Posterior cingulate gyrus (tissue), 11 donors: ENCODE measurements at places on chromosomes 7 and 10.

GRCh38 chr7:101964680-101965452 lies 147.4 kb downstream of the CUX1 start:
- no peak for DNase-seq

DNA sequence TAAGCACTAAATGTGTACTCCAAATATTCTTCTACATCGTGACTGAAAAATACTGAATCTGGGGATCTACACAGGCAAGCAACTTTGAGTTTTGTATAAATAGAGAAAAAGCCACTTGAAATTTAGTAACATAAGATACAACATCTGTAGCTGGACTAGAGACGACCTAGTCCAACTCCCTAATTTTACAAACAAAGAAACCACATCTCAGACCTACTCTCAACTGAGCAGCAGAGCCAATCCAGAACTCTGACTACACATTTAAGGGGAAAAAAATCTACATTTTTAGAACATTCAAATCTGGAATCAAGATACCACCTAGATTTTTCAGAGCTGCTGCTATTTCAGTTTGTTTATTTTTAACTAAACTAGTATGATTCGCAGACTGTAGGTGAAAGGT lies 88.9 kb downstream of the CABCOCO1 start:
- no peak for DNase-seq

GRCh38 chr7:112205343-112206237 lies 609 bp downstream of the DOCK4 start:
- DNase-seq = peak; percentile 89

DNA sequence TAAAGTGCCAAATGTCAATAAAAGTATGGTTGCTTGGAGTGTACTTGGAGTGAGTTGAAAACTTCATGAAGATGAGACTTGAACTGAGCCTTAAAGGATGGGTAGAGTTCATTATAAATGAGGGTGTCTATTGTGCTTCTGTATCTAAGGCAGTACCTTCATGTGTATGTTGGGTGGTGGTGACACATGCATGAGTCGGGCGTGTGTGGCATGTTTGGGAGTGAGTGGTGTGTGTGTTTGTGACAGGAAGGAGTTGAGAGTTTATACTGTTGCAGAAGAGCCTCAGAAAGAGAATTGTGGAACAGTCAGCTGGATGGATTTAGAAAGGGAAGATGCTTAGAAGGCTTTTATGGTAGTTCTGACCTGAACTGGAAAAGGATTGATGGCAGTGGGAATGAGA lies 6.0 kb upstream of the ZRANB1 start:
- no peak for DNase-seq

DNA sequence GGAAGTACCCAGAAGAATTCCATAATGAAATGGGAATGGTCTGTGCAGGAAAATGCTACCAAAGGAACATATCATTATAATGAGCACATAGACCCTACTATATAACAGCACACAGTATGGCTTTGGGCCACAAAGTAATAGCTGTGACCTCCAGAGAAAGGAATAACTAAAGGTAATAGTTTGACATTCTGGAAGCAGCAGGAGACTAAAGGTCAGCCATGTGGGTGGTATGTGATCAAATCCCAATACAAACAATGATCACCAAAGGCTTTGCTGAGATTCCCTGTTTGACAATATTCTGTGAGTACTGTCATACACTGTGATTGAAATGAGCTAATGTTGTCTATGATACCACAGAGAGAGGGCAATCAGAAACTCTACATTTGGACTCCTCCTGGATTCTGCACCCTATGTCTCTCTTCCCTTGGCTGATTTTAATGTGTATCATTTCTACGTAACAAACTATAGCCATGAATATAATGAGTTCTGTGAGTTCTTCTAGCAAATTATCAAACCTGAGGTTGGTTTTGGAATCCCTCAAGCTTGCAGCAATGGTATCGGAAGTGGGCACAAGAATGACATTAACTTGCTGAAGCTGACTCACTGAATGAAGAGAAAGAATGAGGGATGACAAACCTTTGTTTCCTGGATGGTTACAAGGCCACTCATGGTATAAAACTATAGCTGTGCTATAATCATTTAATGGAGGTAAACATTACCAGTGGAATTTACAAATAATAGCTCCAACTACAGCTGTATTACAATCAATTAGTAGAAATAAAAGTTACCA lies 99.6 kb downstream of the JMJD1C start:
- no peak for DNase-seq

DNA sequence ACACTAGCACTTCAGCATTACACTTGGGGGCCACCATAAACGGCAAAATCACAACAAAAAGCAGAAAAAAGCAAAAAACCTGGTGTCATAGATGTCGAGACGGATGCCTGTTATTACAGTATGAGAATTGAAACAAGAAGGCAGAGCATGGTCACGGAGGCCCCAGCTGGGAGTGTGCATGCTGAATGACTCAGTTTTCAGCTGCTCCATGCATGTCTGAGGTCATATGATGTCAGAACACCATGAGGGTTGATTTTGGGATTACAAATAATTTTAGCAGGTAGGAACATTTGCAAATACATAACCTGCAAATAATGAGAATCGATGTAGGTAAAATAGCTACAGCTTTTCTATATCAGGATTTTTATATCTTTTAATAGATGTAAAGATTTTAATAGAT lies 19.1 kb downstream of the ZMYND11 start:
- no peak for DNase-seq

DNA sequence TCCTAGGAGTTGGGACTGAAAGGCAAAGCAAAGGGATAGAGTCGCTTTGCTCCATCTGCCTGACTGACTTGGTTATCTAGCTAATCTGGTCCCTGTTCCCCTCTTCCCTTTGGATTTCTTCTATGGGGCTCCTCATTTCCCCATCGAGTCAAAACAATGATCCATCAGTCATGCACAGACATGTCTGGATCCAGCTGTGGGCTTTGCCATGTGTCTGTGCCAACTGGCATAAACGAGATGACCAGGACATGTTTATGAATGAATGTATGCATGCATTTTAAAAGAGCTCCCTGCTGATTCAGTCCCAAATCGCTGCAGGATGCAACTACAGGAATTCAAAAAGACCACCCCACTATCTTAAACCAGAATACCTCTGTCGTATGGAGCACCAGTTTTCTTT lies 122.0 kb downstream of the ARL4A start:
- no peak for DNase-seq

DNA sequence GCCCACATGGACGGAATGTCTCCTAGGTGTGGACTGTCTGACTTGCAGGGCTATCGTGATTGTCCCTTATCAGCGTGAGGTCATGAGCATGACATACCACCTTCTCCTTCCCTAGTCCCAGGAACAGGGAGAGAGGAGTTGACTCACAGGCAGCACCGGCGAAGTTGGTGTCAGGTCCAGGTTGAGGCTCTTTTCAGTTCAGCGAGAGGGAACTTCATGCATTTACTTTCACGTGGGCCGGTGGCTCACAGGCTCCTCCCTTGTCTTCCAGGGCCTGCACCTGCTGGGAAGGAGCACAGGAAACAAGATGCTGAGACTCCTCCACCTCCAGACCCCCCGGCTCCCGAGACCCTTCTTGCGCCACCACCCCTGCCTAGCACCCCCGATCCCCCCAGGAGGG lies 46.1 kb downstream of the PROSER2 start:
- no peak for DNase-seq

- no peak for DNase-seq
Measured at GRCh38 chr10:48773580-48773979, 88.9 kb downstream of the WDFY4 start.
